Myocyte (in vitro differentiated cells): ENCODE measurements at places on chromosomes 3 and 15. TPM values are rescaled to one million over a fixed set of nuclear protein-coding genes. Genes with fewer than 3 reads are reported as not detected.

AMIGO3 gene
- 1.3 and 1.8 TPM in 2 replicates for total RNA-seq

GRCh38 chr3:138600100-138600745 is 6.2 kb upstream of the CEP70 start:
- peak; percentile 32 for DNase-seq

DNA sequence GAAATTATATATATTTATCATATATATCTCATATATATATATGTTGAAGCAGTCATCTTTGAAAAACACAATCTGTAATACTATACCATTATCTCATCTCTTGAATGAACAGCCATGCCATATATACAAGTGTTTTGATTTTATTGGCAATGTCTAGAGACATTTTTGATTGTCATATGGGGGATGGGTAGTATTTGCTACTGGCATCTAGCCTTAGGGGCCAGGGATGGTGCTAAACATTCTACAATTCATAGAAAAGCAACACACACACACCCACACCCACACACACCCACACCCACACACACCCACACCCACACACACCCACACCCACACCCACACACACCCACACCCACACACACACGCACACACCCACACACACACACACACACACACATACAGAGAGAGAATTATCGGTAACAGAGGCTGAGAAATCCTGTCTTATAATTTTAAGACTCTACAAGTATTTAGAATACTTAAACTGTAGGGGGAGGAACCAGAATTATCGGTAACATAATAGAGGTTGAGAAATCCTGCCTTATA is 11.1 kb upstream of the PIK3R4 start:
- DNase-seq, result no peak

DNA sequence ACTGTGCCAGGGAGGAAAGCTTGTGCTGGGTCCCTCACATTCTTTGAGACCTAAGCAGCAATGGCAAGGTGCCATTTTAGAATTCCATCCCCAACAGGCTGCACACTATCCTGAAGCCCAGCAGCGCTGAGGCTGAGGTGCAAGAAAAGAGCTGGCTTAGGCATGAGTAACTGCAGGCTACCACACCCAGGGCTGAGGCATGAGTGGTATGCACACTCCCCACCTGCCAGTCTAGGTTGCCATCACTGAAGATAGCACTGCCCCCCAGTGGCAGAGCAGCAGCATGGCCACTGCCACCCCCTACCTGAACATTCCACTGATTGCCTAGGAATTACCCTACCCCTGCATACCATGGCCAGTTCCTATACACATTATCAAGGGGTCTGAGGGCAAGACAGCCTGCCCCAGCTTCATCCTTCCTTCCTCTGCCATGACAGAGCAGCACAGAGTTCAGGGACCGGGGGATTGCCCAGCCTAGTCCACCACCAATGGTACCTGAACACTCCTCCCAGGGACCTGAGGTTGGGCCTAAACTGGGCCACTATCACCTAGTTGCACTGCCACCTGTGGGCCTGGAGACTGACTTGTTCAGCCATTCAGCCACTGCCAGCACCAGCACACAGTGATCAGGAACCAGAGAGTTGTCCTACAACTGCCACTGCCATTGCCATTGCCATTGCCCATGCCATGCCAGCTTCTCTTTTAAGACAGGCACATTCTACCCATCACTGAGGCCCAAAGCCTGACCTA is 129.8 kb downstream of the SATB1 start:
- peak; percentile 88 for DNase-seq

GRCh38 chr3:153706706-153707105 is 414.5 kb upstream of the ARHGEF26 start:
- no peak for DNase-seq
